ENCODE measurements at places on chromosomes 7 and 10. TPM values are rescaled to one million over a fixed set of nuclear protein-coding genes. Genes with fewer than 3 reads are reported as not detected.

Gene UBE3C
- 48.0 TPM for total RNA-seq

Gene PNLIP
- not detected for total RNA-seq

Gene ERVW-1
- not detected for total RNA-seq

Gene TAF3
- 12.7 TPM for total RNA-seq

Gene PDZD7
- total RNA-seq, result 0.81 TPM

Gene GNAT3
- not detected for total RNA-seq

Gene EBF3
- total RNA-seq, result not detected

Gene LSM8
- total RNA-seq, result 47.8 TPM

Gene GRID1
- total RNA-seq, result not detected

Gene CNPY1
- total RNA-seq, result not detected

Gene SAP25
- total RNA-seq, result 41.5 TPM

Gene VIPR2
- 0.30 TPM for total RNA-seq

Gene KIAA1217
- total RNA-seq, result 0.05 TPM

Gene SGPL1
- total RNA-seq, result 16.3 TPM

Gene BTBD16
- not detected for total RNA-seq

Gene MRPS24
- 78.9 TPM for total RNA-seq

Gene NAMPT
- total RNA-seq, result 61.7 TPM

Gene DUS4L
- 7.7 TPM for total RNA-seq

Gene SPDYE18
- total RNA-seq, result 0.77 TPM

Gene CRYGN
- 0.13 TPM for total RNA-seq

Gene SPDYE5
- 0.13 TPM for total RNA-seq

Gene HOXA5
- not detected for total RNA-seq

Gene NKX2-3
- not detected for total RNA-seq

Gene CLDN4
- total RNA-seq, result not detected

Gene LIPM
- total RNA-seq, result not detected

Gene STK31
- total RNA-seq, result 0.29 TPM

Gene LRRD1
- total RNA-seq, result not detected

Gene AGK
- total RNA-seq, result 42.0 TPM

Gene SP4
- total RNA-seq, result 36.4 TPM

Gene ZNF22
- total RNA-seq, result 27.4 TPM

Gene KAZALD1
- 0.96 TPM for total RNA-seq

Gene POM121L12
- not detected for total RNA-seq

Gene SPDYE11
- total RNA-seq, result not detected

Gene AOC1
- total RNA-seq, result not detected

Gene PARD3
- 1.1 TPM for total RNA-seq

Gene WNT8B
- 0.24 TPM for total RNA-seq

Gene NKX1-2
- not detected for total RNA-seq

Gene CALML3
- not detected for total RNA-seq

Gene HOXA2
- total RNA-seq, result not detected

Gene ANXA8L1
- not detected for total RNA-seq

Gene DNAJC12
- 0.65 TPM for total RNA-seq

Gene C10orf105
- total RNA-seq, result 0.55 TPM

Gene DEPP1
- total RNA-seq, result 0.31 TPM

Gene ZNF853
- 0.60 TPM for total RNA-seq

Gene RBP3
- not detected for total RNA-seq

Gene MPP7
- total RNA-seq, result 24.4 TPM

Gene ZSCAN21
- 6.7 TPM for total RNA-seq

Gene RNF133
- not detected for total RNA-seq

Gene NPFFR1
- total RNA-seq, result not detected
